Activated CD4-positive, alpha-beta memory T cell treated with anti-CD3 and anti-CD28 coated beads, Interleukin-2, amount 10 ng/mL, durations not matched to agents 7 days and 5 days (primary cell): ENCODE measurements at places on chromosomes 2 and 18. TPM values are rescaled to one million over a fixed set of nuclear protein-coding genes. Genes with fewer than 3 reads are reported as not detected.

DNA sequence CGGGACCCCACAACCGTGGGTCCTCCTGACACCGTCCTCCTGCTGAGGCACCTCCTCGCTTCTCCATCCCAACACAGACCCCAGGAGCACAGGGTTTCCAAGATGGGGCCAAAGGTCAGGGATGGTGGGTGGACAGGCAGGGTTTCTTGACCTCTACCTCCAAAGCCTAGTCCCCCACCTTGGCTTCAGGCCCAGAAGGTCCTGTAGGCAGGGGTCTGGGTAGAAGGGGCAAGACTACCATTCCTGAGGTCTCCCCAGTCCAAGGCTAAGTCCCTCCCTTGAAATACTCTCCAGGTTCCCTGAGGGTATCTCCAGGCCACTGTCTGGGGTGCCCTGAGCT, 7.1 kb downstream of the CYP26B1 start:
- no peak overlapping the region for H3K4me3 ChIP-seq
- DNase-seq, result no peak
- H3K36me3 ChIP-seq, result no peaks in the 10 kb centered on the region
- H3K27me3 ChIP-seq, result peaks cover 20% of the 10 kb centered on the region

Gene FOXD4L1
- total RNA-seq, result 0.18 TPM

GRCh38 chr2:219368690-219369191, 19.0 kb downstream of the DNPEP start:
- no peaks in the 10 kb centered on the region for H3K27me3 ChIP-seq
- DNase-seq, result no peak
- peaks cover 3% of the 10 kb centered on the region for H3K36me3 ChIP-seq
- H3K27ac ChIP-seq, result no peak overlapping the region

Gene COL3A1
- total RNA-seq, result not detected

- H3K27ac ChIP-seq, result peak overlapping the region; percentile 95
- DNase-seq, result peak; percentile 77
- H3K36me3 ChIP-seq, result peaks cover 49% of the 10 kb centered on the region
- no peaks in the 10 kb centered on the region for H3K27me3 ChIP-seq
Observed at GRCh38 chr18:63155169-63155852, 164.3 kb downstream of the BCL2 start.

GRCh38 chr18:44741511-44741910, 60.8 kb downstream of the SETBP1 start:
- H3K4me1 ChIP-seq, result peaks cover 3% of the 10 kb centered on the region
- H3K36me3 ChIP-seq, result peaks cover 16% of the 10 kb centered on the region
- peaks cover 41% of the 10 kb centered on the region for H3K27me3 ChIP-seq

GRCh38 chr2:217953531-217953932, 49.3 kb downstream of the TNS1 start:
- H3K36me3 ChIP-seq, result no peaks in the 10 kb centered on the region
- no peak overlapping the region for H3K4me3 ChIP-seq
- no peak for DNase-seq

Gene IL36RN
- not detected for total RNA-seq

Gene CHRNG
- not detected for total RNA-seq

DNA sequence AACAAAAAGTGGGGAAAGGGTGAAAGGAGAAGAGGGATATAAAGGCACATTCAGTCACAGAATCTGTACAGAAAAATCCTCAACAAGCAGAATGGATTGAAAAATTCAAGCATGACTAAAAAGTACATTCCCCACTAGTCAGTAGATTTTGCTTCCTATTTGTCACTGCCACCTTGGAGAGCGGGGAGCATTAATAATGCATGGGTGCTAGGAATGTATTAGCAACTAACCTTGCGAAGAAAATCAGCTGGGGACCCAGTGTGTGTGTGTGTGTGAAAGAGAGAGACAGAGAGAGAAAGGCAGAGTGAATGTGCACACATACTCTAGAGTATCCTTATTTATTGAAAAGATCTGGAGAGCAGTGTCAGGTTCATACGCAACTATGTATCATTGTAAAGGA, 968.7 kb upstream of the ZEB2 start:
- H3K4me1 ChIP-seq, result no peaks in the 10 kb centered on the region
- no peak overlapping the region for H3K27ac ChIP-seq
- no peak overlapping the region for H3K4me3 ChIP-seq
- no peaks in the 10 kb centered on the region for H3K36me3 ChIP-seq
- no peaks in the 10 kb centered on the region for H3K27me3 ChIP-seq

- DNase-seq, result no peak
- no peaks in the 10 kb centered on the region for H3K36me3 ChIP-seq
- H3K27me3 ChIP-seq, result no peaks in the 10 kb centered on the region
- H3K4me1 ChIP-seq, result no peaks in the 10 kb centered on the region
Observed at GRCh38 chr2:169493360-169493759, 14.1 kb downstream of the BBS5 start.

GRCh38 chr2:69576880-69577279, 66.7 kb downstream of the AAK1 start:
- no peaks in the 10 kb centered on the region for H3K27me3 ChIP-seq
- no peak for DNase-seq
- H3K4me1 ChIP-seq, result peaks cover 40% of the 10 kb centered on the region
- H3K27ac ChIP-seq, result no peak overlapping the region
- no peak overlapping the region for H3K4me3 ChIP-seq

GRCh38 chr2:217652761-217653639, 349.8 kb downstream of the TNS1 start:
- no peak for DNase-seq
- no peaks in the 10 kb centered on the region for H3K27me3 ChIP-seq
- no peaks in the 10 kb centered on the region for H3K4me1 ChIP-seq
- no peak overlapping the region for H3K4me3 ChIP-seq

- no peak for DNase-seq
- H3K27ac ChIP-seq, result no peak overlapping the region
Observed at GRCh38 chr2:120441744-120442471, 96.0 kb downstream of the INHBB start.

- DNase-seq, result no peak
- peaks cover 4% of the 10 kb centered on the region for H3K27me3 ChIP-seq
- H3K36me3 ChIP-seq, result no peaks in the 10 kb centered on the region
- no peak overlapping the region for H3K27ac ChIP-seq
- no peak overlapping the region for H3K4me3 ChIP-seq
Observed at GRCh38 chr18:44883671-44884070, 203.0 kb downstream of the SETBP1 start.

Gene RPIA
- 30.1 TPM for total RNA-seq

DNA sequence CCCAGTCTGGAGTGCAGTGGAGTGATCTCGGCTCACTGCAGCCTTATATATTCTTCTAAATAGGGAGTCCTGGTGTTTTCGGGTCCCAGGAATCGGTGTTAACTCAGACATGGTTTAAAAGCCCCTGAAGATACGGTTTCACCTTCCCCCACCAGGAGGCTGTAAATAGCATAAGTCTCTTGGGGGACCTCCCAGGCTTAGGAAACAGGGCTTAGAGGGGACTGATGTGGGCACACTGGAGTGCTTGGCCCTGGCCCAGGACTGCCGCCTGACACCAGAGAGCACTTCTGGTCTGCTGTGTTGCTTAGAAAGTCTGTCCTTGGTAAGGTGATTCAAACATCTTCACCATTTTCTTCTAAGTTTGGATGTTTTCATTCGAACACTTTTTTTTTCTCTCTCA, 39.7 kb upstream of the MAP4K4 start:
- no peaks in the 10 kb centered on the region for H3K36me3 ChIP-seq
- no peak for DNase-seq
- H3K4me3 ChIP-seq, result no peak overlapping the region
- H3K4me1 ChIP-seq, result no peaks in the 10 kb centered on the region
- no peak overlapping the region for H3K27ac ChIP-seq
- no peaks in the 10 kb centered on the region for H3K27me3 ChIP-seq

Gene LHCGR
- total RNA-seq, result not detected

- H3K27ac ChIP-seq, result no peak overlapping the region
- no peak overlapping the region for H3K4me3 ChIP-seq
- H3K27me3 ChIP-seq, result no peaks in the 10 kb centered on the region
- no peaks in the 10 kb centered on the region for H3K36me3 ChIP-seq
Observed at GRCh38 chr2:26008851-26009566, 24.9 kb upstream of the RAB10 start.

DNA sequence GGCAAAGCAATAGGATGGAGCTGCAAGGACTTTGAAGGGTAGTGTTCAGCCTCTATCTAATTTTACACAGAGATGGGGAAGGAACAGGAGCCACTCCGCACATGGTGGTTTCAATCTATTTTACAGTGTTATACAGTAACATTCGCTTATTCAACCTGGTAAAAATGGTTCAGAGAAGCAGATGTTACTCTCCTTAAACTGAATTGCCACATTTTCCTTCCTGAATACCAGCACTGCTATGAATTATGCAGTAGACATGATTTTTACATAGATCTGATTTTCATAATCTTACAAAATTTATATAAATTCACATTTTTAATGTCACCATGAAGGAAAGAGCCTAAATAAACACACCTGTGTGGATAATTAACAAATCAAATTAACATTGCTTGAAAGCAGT, 85.0 kb downstream of the ITGA4 start:
- DNase-seq, result no peak
- peaks cover 45% of the 10 kb centered on the region for H3K36me3 ChIP-seq
- peaks cover 2% of the 10 kb centered on the region for H3K4me1 ChIP-seq
- no peak overlapping the region for H3K4me3 ChIP-seq
- no peaks in the 10 kb centered on the region for H3K27me3 ChIP-seq
- H3K27ac ChIP-seq, result no peak overlapping the region

Gene SUCLG1
- 69.0 TPM for total RNA-seq

DNA sequence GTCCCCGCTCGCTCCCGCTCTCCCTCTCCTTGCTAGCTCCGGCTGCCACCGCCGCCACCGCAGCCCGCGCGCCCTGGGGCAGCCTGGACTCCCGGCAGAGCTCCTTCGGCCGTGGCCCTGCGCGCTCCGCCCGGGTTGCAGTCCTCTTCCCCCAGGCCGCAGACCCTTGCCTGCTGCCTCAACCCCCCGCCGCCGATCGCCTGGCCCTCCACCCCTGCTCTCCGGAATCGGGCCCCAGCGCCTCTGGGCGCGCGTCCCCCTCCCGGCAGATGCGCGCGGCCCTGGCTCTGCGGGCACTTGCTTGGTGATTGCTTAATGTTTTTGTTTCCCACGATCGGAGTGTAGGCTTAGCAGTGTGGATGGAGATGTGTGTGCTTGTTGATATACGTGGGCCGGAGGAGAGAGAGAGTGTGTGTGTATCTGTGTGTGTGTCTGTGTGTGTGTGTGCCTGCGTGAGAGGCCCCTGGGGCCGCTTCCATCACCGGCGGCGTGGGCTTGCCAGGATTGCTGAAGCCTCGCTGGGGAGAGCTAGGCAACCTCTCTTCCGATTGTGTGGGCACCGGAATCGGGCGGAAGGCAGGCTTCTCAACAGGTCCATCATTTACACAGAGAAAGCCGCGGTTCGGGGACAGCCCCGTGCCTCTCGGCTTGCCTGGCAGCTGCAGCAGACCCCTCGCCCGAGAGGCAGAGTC, 877 bp downstream of the INHBB start:
- H3K27ac ChIP-seq, result peak overlapping the region; percentile 19
- peaks cover 60% of the 10 kb centered on the region for H3K27me3 ChIP-seq
- peak overlapping the region; percentile 64 for H3K4me3 ChIP-seq

DNA sequence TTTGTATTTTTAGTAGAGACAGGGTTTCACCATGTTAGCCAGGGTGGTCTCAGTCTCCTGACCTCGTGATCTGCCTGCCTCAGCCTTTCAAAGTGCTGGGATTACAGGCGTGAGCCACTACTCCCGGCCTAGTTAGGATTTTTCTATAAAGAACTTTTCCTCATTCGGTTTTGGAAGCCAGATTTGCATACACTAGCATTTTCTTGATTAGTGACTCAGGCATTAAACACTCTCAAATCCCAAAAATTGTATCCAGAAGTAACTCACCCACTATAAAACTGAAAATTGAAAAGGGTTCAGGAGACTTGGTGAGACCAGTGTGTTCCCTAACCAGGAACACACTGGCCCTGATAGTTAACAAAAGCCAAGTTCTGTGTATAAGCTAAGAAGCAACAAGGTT, 25.2 kb downstream of the EIF2AK3 start:
- H3K36me3 ChIP-seq, result peaks cover 3% of the 10 kb centered on the region
- H3K4me3 ChIP-seq, result no peak overlapping the region
- H3K27ac ChIP-seq, result no peak overlapping the region
- no peaks in the 10 kb centered on the region for H3K27me3 ChIP-seq
- DNase-seq, result no peak

GRCh38 chr2:96763511-96764252, 3.0 kb downstream of the CNNM4 start:
- H3K27me3 ChIP-seq, result no peaks in the 10 kb centered on the region
- no peaks in the 10 kb centered on the region for H3K36me3 ChIP-seq
- H3K4me1 ChIP-seq, result peaks cover 56% of the 10 kb centered on the region
- DNase-seq, result no peak

GRCh38 chr2:26172189-26172870, 558 bp upstream of the GAREM2 start:
- peak overlapping the region; percentile 62 for H3K4me3 ChIP-seq
- peaks cover 14% of the 10 kb centered on the region for H3K4me1 ChIP-seq
- peaks cover 44% of the 10 kb centered on the region for H3K27me3 ChIP-seq

Gene B4GALT6
- 0.91 TPM for total RNA-seq

Gene LCT
- total RNA-seq, result 0.08 TPM
